ENCODE measurements at places on chromosomes 7 and 10.

DNA sequence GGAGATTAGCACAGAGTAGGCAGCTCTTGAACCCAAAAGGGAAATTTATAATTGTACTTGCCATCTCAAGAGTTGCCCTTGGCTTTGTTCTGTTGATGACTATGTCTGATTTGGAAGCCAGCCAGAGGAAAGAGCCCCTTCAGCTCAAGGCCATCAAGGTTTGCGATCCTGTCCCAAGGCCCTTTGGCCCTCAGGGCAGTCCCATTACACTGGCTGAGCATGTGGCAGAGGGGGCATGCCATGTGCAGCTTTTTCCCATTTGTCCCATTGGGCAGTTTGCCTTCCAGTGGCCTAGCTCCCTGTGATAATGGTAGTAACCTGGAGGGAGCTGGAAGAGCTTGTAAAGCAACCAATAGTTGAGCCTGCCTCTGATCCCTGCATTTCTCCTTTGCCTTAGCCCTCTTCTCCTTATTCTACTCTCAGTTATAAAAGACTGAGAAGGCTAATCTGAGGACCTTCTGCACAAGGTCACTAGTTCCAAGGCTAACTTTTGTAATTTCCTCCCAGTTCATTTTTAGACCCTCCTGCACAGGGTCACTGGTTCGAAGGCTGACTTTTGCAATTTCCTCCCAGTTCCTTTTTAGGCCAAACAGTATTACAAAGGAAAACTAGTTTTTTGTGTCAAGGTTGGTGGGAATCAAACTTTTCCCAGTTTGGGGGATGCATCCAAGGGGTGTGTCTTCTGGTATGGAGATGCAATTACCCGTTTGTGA, 31.0 kb upstream of the ARHGAP12 start:
- no peak for DNase-seq

DNA sequence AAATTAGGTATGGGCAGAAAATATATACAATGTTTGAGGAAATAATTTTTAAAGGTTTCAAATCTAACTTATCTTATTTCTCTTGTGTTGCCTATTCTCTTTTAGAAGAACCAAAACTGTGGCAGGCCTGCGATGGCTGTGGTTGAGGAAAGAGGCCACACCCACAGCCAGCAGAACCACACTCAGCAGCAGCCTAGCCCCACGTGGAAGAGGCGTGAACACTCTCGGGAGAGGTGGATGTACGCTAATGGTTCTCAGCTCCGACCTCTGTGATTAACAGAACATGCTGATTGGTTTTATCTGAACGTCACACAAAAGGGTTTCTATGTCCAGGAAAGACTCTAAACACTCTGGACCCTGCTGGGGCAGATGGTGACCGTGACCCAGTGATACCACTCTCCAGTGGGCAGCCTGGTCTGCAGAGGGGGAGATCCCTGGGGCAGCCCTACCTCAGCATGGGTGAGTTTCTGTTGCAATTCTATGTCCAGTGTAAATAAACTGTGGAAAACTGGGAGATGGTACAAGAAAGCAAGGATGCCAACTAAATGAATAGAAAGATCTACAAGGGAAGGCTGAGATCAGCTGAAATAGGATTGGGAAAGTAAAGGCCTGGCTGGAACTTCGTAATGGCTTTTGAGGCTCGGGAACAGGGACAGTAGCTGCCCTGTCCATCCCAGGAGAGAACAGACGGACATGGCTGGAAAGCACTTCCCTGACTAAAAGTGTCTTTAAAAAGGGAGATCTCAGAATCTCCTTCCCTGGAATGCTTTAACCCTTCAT, 26.6 kb downstream of the DIP2C start:
- no peak for DNase-seq

DNA sequence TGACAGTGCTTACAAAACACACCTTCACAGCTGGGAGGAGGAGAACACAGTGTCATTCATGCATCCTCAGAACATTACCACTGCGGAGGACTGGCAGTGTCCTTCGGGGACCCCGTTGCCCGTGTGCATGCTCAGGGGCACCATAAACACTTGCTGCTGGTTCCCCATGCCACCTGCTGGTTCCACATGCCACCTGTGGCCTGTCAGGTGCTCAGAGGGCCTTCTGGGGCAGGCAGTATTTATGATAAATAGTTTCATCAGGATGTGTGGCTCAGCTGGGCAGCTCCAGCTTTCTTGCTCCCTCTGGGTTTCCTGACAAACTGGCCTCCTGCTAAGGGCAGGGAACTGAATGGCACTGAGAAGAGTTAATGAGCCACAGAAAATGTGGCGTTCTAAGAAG, 32.1 kb downstream of the CELF2 start:
- no peak for DNase-seq

DNA sequence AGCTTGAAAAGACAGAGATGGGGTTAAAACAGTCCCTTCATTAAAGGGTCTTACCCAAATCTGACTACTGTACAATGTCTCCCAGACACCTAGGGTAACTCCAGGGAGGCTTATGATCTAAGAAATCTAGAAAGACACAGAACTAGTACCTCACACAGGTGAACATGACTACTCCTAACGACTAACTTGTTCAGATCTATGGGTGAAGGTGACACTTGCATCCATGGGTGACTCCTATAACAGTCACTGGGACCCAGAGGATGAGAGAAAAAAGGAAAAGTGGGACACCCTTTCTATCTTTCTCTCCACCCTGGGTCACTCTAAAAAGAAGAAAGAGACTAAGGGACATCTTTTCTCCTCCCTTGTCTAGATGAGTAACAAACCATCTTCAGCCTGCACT, 19.2 kb downstream of the AKR1C8 start:
- no peak for DNase-seq

- DNase-seq = no peak
Measured at GRCh38 chr10:126075009-126075408, 178.6 kb downstream of the FANK1 start.

DNA sequence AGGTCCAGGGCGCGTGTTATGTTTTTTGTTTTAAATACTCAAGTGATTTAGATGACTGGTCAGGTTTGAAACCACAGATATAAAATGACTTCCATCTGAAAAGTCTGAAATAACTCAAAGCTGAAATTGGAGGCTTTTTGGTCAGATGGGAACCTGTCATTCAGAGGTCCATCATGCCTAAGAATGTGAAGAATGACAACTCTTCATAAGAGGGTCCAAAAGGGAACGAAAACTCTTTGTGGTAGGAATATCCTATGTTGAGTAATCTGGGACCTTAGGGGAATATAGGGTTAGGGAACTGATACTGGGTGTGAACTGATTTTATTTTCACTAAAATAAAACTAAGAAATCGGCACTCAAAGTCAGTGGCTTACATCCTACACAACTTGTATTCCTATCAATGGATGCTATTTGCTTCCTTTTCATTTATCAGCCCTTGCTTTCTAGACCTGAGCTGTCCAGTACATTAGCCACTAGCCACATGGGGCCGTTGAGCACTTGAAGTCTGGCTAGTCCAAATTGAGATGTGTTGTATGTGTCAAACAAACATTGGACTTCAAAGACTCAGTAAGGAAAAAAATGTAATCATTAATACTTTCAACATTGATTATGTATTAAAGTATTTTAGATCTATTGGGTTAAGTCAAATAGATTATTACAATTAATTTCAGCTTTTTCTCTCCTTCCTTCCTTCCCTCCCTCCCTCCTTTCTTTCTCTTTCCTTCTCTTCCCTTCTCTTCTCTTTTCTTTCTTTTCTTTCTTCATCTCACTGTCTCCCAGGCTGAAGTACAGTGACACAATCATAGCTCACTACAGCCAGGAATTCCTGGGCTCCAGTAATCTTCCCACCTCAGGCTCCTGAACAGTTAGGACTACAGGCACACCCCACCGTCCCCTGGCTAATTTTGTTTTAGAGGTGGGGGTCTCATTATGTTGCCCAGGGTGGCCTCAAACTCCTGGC, 56.5 kb upstream of the KDM7A start:
- DNase-seq = no peak

- DNase-seq = no peak
Measured at GRCh38 chr10:90885176-90885575, 13.4 kb downstream of the RPP30 start.

GRCh38 chr10:96390460-96390864, 31.7 kb upstream of the OPALIN start:
- no peak for DNase-seq

GRCh38 chr7:1267016-1267900, 34.6 kb downstream of the UNCX start:
- DNase-seq = no peak
